Ovary (tissue), 10 donors: ENCODE measurements at places on chromosomes 12 and 14. TPM values are rescaled to one million over a fixed set of nuclear protein-coding genes. Genes with fewer than 3 reads are reported as not detected.

SMIM41 gene
- total RNA-seq = 1.4 TPM

CAPZA3 gene
- not detected for total RNA-seq

TMPO gene
- 144 TPM for total RNA-seq

ANKS1B gene
- 7.7 TPM for total RNA-seq
